ENCODE measurements at places on chromosomes 7 and 10.

DNA sequence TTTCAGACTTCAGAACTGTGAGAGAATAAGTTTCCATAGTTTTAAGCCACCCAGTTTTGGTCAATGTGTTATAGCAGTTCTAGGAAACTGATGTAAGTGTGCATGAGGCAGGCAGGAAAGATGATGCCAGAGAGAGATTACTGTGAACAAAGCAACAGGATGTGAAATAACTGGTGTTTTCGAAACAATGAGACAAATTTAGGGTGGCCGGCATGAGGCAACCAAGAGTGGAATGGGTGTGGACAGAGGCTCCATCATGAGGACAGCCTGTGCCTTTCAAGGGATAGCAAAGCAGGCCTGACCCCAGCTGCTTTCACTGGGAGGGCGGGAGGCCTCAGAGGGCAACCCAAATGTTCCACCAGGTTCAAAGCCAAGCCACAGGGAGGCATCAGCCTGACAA is 67.3 kb upstream of the UCN3 start:
- no peak for DNase-seq

DNA sequence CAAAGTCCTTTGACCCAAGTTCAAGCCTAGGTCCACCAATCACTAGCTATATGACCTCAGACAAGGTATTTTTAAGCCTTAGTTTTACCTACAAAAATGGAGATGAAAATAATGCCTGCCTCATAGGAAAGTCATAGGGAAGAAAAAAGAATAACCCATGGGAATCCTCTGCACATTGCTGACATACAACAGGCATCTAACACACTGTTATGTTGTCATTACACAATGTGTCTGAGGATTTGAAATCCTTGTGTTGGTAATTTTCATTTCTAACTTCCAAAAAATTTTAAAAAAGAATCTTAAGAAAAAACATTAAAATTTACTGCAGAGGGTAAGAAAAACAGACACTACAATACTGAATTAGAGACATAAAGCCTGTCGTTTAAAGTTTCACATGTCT is 5.7 kb downstream of the ANK3 start:
- DNase-seq = no peak

- no peak for DNase-seq
Measured at GRCh38 chr7:40780460-40780859, 645.7 kb downstream of the SUGCT start.

GRCh38 chr10:116589926-116590325 is 833 bp upstream of the PNLIPRP1 start:
- DNase-seq = no peak

DNA sequence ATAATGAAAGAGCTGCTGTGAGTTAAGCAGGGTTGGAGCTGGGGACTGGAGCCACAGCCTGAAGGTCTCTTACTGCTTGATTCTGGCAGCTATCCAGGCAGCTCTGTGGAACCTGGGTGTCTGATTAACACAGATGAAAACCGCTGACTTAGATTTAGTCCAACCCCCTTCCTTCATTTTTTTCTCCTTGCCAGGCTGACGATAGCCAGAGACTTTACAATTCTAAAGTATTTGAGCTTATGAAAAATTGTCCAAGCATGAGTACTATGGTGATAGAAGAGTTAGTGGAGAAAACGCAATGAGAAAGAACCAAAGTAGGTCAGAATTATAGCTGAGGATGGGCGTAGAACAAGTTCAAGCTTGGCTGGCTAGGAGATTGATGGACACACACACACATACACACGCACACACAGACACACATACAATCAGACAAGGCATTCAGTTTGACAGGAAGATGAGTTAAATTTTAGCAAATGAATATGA is 13.5 kb upstream of the GPR85 start:
- no peak for DNase-seq

DNA sequence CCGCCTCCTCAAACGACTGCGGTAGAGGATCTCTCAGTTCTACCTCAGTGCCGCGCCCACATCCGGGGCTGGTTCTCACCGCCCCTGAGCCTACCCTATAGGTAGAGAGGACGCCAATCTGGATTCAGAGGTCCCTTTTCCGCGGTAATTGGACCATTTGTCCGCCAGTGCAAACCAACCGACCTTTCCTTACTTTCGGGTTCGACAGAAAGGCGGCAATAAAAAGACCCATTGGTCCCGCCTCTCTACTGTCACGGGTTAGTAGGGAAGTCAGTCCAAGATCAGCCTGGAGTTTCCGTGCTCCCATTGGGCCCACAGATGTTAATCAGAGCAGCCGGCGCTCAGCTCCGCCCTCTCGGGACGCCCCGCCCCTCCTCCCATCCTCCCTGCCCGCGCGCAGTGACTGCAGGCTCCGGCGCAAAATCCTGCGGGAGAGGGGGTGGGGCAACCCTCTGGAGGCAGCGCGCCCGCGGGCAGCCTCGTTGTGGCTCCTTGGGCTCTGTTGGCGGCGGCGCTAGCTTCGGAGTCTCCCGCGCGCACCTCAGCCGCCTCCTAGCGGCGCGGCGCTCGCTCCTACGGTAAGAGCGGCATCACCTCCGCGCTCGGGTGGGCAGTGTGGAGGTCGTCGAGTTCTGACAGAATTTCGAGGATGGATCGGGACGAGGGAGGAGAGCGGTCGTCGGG is at the start of the genes PHTF2 and TMEM60:
PHTF2 (plus strand) TSS at position 380 of the 684 bp plus-strand sequence.
TMEM60 (minus strand) TSS at position 41 of the 684 bp plus-strand sequence. CDS start 4,061 bp downstream, outside the sequence.
- peak; percentile 99 for DNase-seq

GRCh38 chr10:61052469-61053205 is 108.7 kb upstream of the RHOBTB1 start:
- no peak for DNase-seq

- no peak for DNase-seq
Measured at GRCh38 chr7:157143788-157144187, 5.1 kb downstream of the UBE3C start.

DNA sequence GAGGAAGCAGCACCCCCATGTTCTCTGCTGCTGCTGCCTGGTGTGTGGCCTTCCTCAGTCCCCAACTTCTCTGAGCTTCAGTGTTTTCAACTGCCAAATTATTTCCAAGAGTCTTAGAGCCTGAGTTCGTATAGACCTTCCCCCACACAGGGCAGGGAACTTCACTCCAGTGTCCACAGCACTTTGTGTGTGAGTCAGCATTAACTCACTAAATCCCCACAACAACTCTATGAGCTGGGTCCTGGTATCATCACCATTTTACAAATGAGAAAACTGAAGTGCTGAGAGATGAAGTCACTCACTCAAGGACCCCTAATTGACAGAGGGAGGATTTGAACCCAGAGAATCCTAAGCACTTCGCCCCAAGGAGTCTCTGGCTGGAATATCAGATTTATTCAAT is 48.3 kb downstream of the ADCYAP1R1 start:
- no peak for DNase-seq

DNA sequence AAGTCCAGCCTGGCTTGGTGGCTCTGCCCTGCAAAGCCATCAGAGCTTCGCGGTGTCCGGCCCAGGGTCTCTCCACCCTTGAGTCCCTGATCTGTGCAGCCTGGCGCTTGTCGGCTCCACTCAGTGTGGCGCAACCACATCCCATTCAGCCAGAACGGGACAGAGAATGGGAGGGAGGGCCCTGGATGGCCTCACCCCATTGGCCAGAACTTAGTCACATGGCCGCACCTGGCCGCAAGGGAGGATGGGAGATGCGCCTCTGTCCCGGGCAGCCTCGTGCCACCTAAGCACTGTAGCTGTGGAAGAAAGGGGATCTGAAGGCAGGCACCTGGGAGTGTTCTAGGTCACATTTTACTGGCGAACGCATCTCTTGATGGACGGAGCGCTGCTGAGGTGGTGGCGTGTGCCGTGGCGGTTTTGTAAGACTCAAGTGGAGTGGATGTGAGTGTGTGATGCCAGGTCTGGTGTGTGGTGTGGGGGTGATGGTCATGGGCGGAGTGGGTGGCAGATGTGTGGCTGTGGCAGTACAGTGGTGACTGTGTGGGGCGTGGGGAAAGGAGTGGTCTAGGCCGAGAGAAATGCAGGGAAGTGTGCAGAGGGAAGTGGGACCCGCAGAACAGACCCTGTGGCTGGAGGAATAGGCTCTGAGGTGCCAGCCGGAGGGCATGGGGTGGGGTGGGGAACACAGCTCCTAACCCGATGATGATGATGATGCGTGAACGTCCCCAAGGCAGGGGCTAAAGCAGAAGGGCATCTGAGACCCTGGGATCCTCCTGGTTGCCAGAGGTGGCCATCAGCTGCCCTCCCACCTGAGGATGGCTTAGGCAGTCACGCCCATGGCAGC is 19.0 kb downstream of the CLEC2L start:
- no peak for DNase-seq

DNA sequence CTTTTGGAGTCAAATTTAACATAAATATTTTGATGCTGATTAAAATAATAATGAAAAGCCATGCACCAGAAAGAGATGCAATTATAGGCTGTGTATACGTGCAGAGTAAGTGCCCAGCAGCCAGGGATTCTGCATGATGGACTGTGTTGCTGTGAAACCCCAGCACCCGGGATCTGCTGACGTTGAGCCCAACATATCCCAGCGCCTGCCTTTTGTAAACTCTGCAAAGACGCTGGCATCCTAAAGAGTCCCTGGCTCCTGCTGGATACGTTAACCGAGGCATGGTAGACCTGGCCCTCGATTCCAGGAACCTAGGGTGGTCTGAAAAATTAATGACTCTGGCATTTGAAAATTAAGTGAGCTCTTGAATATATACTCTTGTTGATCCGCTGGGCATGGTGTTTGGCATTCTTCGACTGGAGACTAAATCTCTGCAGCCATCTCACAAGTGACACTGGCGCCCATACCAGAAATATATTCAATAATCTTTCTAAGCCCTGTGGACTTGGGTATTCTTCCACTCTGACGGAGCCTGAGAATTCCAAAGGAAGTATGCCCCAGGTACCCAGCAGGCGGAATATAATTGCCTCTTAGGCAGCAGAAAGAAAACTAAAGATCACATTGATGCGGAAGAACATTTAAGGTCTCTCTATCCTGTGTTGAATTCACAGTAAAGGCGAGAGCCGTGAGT is 191.2 kb upstream of the SH2B2 start:
- DNase-seq = no peak

DNA sequence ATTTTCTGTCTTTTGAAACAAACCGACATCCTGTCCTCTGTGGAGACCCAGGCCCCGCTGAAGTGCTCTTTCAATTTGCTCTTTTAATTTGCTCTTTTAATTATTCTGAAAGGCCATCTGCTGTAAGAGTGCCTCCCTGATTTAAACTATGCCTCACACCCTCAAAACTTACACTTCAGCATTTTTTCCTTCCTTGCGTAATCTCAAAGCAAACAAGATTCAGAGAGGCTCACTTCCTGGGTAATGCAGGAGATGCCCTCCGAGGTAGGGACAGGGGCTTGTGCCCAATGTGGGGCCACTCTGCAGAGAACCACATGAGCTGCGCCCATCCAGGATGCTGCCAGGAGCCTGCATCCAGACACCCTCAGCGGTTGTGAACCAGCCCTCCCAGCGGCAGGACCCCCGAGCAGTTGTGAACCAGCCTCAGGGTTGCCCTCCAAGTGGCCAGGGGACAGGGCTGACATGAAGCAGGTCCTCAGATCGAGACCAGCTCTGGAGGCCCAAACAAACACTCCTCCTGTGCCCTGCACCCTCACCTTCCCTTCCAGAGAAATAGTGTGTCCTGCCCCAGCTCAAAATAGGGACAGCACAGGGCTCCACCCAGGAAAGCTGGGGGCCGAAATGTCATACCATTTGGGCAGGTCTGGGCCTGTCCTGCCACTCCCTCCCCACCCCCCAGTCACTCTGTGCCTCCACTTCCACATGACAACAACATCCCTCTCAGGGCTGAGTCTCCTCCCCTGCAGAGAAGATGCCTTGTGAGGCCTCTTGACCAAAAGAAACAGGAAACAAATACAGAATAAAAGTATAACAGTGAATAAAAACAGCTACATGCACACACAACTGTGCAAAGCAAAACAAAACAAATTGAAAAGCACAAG is 190.4 kb downstream of the PTPRN2 start:
- no peak for DNase-seq

DNA sequence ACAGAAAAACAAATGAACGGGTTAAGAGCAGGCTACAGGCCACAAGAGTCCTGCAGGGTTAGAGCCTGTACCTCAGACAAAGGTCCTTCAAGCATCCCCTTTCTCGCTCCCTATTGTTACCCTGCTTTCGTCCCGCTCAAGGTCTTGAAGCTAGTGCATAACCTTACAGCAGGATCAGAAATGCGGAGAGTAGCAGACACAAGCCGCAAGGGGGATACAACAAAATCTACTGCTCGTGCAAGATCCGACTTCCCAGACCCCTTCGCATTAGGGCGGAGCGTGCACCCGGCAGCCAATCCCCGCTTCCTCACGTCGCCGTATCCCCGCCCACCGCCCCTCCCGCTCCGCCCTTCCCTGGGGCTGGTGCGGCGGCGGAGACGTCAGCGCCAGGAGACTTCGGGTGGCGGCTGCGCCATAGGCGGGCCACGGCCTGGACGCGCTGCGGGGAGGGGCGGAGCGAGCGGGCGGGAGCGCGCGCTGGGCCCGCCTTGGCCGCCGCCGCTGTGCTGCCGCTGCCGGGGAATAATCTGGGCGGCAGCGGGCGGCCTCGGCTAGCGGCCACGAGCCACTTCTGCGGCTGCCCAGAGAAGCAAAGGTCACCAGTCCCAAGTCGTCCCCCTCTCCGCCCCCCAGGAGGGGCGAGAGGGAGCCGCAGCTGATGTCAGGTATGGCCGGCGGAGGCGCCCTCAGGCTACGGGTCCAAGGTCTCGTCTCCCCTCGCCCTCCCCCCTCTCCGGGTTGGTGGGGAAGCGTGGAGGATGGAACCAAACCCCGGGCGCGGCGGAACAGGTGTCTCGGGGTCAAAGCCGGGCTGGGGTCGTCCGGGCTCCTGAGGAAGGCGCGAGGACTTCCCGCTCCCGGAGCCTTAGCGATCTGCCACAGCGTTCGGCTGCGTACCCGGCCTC is at the start of gene C1GALT1:
C1GALT1 (plus strand) TSS at position 389 of the 905 bp plus-strand sequence. CDS start 51,776 bp downstream, outside the sequence.
- DNase-seq = peak; percentile 98

- no peak for DNase-seq
Measured at GRCh38 chr10:97179731-97180362, 5.9 kb downstream of the SLIT1 start.

GRCh38 chr10:89666138-89666537 is 21.1 kb upstream of the PANK1 start:
- no peak for DNase-seq

- DNase-seq = no peak
Measured at GRCh38 chr10:32156031-32156495, 99.8 kb upstream of the KIF5B start.

DNA sequence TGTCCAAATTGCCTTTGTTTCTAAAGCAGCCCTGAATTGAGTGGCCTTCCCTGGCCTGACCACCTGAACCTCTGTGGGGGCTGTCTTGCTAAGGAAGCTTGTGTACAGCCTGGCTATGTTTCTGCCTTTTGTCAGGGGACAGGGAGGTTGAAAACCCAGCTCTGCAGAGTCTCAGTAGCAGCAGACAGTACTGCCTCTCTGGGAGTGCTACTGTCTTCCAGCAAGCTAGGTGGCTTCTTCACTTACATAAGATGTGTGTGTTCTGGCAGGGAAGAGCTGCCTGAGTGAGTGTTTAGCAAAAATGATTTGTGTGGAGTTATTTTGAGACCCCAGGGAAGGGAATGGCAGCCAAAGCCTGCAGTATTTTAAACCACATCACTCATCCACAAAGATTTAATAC is 57.4 kb downstream of the LRRC4 start:
- DNase-seq = no peak

DNA sequence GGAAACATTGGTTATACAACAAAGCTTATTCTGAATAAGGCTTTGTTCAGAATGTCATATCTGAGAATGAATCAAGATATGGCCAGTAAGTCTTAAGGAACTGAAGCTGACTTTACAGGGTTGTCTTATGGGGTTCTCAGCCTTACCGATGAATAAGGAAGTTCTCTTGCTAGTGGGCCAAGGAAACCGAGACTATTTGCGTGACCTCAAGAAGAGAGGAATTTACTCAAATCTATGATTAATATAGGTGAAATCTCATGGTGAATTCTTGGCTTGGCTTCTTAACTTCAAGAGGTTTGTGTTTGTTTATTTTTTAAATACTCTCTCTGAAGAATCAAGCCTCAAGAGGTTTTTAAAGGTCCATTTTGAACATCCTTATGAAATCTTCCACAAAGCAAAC is 4.7 kb upstream of the MRLN start:
- DNase-seq = no peak
